ENCODE measurements at places on chromosomes 5 and 9. TPM values are rescaled to one million over a fixed set of nuclear protein-coding genes. Genes with fewer than 3 reads are reported as not detected.

Gene STOM
- total RNA-seq = 13.5 TPM

Gene ADAMTSL1
- total RNA-seq = 15.7 TPM

Gene TMEFF1
- 38.4 TPM for total RNA-seq

Gene ABHD17B
- total RNA-seq = 57.0 TPM

Gene C5orf58
- total RNA-seq = not detected

Gene UAP1L1
- 0.25 TPM for total RNA-seq

Data from temporal lobe (tissue), 4 donors.